ENCODE measurements at places on chromosomes 5 and 9.

DNA sequence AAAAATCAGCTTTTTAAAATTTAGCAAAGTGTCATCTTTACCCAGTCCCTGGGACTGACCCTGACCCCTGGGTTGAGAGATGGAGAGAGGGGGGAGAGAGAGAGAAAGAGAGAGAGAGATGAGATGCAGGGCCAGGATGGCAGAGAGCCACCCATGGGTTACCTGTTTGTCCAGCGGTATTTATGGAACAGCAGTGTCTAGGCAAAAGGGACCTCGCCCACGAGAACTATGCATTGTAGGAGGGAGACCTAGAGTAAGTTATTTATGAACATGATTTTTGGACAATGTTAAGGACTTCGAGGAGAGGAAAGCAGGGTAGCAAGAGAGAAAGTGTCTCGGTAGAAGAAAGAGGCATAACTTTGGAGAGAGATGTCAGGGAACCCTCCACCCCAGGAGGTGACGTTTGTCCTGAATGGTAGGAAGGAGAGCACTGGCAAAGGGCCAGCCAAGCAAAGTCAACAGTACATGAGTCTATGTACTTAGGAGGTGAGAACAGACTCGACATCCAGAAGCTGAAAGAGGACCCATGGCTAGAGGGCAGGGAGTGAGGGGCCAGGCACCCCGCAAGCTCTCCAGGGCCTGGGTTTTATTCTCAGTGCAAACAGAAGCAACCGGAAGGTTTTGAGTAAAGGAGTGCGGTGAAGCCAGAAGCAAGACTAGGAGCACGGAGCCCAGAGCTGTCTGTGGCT lies 30.5 kb upstream of the MSX2 start:
- DNase-seq = no peak

GRCh38 chr5:123438244-123438643 lies 15.0 kb upstream of the CEP120 start:
- DNase-seq = no peak

GRCh38 chr9:76365028-76365427 lies 29.2 kb downstream of the RFK start:
- DNase-seq = peak; percentile 43

DNA sequence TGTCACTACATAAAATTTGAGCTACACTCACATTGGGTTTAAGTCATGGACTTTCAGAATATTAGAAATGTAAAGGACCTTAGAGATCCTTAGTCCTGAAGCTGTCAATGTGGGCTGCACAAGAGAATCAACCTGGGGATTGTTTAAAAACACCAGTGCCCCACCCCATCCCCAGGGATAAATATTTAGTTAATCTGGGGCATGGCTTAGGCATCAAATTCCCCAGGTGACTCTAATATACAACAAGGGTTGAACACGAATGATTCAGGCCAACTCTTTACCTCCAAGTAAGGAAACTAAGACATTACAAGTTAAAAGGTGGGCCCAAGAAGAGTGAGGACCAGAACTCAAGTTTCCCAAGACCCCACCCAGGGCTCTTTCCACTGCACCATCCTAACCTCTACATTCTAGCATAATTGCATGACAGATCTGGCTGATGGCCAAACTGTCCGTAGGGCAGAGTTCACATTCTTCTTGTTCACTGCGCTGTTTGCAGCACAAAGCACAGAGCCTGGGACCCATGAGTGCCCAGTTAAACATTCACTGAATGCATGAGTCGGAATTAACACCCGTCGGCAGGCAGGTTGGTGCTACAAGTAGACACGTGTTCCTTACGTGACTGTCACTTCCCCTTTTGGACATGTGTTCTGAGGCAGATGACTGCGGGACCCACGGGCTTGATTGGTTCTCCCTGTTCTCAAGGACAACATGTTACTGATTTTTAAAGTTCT lies 25.2 kb downstream of the CYFIP2 start:
- DNase-seq = no peak

DNA sequence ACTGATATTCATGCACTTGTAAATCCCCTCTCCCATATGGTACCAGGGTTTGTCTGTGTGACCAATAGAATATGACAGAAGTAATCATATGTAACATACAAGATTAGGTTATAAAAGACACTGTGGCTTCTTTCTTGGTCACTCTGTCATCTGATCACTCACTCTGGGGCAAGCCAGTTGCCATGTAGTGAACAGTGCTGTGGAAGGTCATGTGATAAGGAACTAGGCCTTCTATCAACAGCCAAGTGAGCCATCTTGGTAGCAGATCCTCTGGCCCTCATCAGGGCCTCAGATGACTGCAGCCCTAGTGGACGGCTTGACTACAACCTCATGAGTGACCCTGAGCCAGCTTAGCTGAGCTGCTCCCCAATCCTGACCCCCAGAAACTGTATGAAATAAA lies 30.0 kb upstream of the MATR3 start:
- DNase-seq = no peak

- DNase-seq = no peak
These were observed 158.5 kb downstream of the NTRK2 start for GRCh38 chr9:84828046-84828445.

Measured in fibroblast of upper back skin (primary cell).